ENCODE measurements at places on chromosomes 3 and 15. TPM values are rescaled to one million over a fixed set of nuclear protein-coding genes. Genes with fewer than 3 reads are reported as not detected.

Gene BOC
- total RNA-seq, result 32.9 TPM

Gene LIPH
- total RNA-seq, result not detected

GRCh38 chr3:73484656-73485248 is 140.0 kb downstream of the PDZRN3 start:
- H3K27ac ChIP-seq, result no peak overlapping the region
- DNase-seq, result no peak
- H3K27me3 ChIP-seq, result peaks cover 2% of the 10 kb centered on the region

GRCh38 chr3:178768072-178768864 is 232.0 kb downstream of the KCNMB2 start:
- peaks cover 3% of the 10 kb centered on the region for H3K4me1 ChIP-seq
- no peaks in the 10 kb centered on the region for H3K27me3 ChIP-seq
- H3K36me3 ChIP-seq, result no peaks in the 10 kb centered on the region
- DNase-seq, result no peak
- no peak overlapping the region for H3K27ac ChIP-seq

GRCh38 chr3:123552095-123552714 is 32.6 kb downstream of the HACD2 start:
- no peak for DNase-seq
- H3K36me3 ChIP-seq, result peaks cover 19% of the 10 kb centered on the region
- no peaks in the 10 kb centered on the region for H3K27me3 ChIP-seq
- H3K4me3 ChIP-seq, result no peak overlapping the region

DNA sequence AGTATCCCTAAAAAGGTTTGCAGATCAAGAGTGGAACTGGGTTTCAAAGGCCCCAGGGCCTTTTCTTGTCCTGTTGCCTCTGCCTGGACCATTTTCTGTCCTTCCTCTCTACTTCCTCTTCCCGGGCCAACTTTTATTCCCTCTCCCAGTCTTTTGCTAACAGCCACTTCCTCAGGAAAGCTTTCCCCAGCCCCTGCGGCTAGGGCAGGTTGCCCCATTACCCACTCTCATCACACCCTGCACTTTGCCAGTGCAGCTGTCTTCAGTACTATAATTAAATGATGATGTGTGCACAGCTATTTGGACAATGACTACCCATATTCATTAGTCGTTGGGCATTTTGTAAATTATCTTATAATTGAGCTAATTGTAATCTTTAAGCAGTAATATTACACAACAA is 150.5 kb upstream of the THBS1 start:
- H3K27ac ChIP-seq, result no peak overlapping the region
- H3K4me3 ChIP-seq, result no peak overlapping the region
- peaks cover 7% of the 10 kb centered on the region for H3K4me1 ChIP-seq
- no peaks in the 10 kb centered on the region for H3K27me3 ChIP-seq

Measured in glutamatergic neuron (in vitro differentiated cells).